Astrocyte of the cerebellum (primary cell): ENCODE measurements at places on chromosomes 2 and 18.

DNA sequence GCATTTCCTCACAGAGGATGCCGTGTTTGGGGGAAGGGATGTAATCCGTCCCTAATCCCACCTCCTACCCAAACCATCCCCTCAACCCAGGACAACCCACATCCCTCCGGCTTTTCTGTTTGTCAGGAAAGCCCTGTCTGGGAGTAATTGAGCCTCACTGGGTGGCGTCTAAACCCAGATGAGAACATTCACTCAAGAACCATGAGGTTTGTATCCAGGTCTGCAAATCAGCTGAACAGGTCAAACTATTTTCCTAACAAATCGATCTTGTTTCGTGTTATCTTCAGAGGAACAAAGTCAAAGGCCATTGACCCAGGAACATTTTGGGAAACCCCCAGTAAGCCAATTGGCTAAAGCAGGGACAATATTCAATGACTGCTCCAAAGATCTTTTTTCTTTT, 25.7 kb downstream of the CYP27C1 start:
- no peak for DNase-seq

- no peak for DNase-seq
Observed at GRCh38 chr2:66497431-66498288, 62.7 kb downstream of the MEIS1 start.

- DNase-seq: no peak
Observed at GRCh38 chr2:96477458-96477857, 27.7 kb downstream of the NEURL3 start.

DNA sequence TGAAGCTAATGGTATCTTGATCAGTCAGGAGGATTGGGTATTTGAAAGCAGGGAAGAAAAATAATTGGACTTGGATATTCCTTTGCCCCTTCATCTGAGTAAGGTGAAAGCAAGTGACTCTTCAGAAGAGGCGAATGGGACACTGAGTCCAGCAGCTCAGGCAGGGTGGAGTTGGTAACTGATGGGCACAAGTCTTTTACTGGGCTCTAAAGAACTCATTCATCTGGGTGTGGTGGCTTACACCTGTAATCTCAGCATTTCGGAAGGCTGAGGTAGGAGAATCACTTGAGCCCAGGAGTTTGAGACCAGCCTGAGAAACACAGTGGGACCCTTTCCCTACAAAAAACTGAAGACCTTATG, 11.2 kb downstream of the CFLAR start:
- no peak for DNase-seq

GRCh38 chr2:199875400-199875799, 24.4 kb upstream of the FTCDNL1 start:
- DNase-seq: no peak

- no peak for DNase-seq
Observed at GRCh38 chr2:232276084-232276732, 102.3 kb upstream of the ALPP start.
